ENCODE measurements at places on chromosomes 7 and 10.
A peak's percentile ranks its signal among the peaks of the same experiment; 100 is the strongest.

- peak; percentile 43 for DNase-seq
Observed at GRCh38 chr10:17430647-17431355, 23.6 kb downstream of the ST8SIA6 start.

DNA sequence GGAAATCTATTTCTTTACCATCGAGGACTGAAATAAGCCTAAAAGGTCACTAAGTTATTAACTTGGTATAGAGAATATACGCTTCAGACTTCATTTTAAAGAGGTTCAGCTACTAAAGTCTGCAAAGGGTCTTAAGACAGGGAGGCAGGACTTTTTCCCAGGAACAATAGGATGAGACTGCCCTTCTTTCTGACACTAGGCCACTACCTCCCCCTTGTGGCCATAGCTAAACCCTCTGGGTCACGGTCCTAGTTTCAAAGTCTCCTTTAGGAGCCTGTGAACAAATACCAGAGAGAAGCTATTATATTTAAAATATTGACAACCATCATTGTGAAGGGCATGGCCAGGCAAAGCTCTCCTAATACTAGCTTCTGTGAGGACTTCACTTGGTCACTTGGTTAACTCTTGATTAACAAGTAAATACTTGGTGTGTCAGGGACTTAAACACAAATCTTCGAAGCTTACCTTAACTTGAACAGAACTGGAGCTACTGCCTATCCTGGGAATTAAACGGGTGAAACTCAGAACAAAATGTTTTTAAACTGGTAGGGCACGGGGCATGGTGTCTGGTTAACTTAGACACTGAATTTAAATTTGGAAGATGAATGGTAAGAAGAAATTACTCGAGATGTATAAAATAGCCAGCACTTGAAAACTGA lies 75.6 kb downstream of the CCDC6 start:
- no peak for DNase-seq

DNA sequence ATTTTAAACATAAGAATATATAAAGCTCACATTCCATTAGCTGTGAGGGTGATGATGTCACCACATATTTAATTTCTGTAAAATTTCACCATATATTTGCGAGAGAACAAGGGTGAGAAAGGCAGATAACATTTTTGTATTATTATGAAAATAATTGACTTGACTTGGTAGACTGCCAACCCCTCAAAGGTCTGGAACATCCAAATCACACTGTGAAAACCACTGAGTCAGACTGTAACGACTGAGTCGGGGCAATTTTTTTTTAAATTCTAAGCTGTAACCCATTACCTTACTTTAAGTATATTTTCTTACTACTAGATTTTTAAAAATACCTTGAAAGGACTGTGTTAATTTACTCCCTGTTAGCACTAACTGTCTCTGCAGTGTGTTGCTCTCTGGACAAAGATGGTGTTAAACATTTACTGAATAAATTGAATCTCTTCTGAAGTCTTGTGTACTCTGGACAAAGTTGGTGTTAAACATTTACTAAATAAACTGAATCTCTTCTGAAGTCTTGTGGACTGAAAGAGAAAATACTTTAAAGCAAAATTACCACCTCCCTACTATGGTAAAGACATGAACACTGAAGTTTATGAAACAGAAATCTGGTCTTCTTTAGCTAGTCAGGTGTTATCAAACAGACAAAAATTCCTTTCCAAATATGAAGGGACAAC lies 14.1 kb downstream of the PDZD8 start:
- no peak for DNase-seq

GRCh38 chr7:99143521-99143852 lies 421 bp downstream of the SMURF1 start:
- DNase-seq, result no peak

DNA sequence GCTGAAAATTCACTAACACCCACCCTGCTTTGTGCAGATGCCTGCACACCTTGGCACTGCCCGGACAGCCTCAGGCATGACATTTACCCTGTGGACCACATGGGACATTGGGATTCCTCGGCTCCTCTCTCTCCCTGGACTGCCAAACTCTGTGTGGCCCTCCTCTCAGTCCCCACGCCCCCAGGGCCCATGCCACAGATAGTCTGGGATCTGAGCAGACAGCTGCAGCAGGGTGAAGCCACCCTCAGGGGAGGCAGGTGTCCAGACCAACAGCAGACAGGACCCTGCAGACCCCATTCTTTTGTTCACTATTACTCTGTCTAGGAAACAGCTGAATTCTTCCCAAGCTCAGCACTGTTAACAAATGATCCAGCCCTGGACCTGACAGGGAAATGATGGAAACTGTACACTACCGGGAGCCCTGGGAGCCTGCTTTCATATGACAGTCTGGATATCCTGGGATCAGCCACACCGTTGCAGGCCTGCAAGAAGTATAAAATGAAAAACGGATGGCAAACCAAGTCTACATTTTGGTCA lies 83.4 kb downstream of the VOPP1 start:
- DNase-seq, result no peak

DNA sequence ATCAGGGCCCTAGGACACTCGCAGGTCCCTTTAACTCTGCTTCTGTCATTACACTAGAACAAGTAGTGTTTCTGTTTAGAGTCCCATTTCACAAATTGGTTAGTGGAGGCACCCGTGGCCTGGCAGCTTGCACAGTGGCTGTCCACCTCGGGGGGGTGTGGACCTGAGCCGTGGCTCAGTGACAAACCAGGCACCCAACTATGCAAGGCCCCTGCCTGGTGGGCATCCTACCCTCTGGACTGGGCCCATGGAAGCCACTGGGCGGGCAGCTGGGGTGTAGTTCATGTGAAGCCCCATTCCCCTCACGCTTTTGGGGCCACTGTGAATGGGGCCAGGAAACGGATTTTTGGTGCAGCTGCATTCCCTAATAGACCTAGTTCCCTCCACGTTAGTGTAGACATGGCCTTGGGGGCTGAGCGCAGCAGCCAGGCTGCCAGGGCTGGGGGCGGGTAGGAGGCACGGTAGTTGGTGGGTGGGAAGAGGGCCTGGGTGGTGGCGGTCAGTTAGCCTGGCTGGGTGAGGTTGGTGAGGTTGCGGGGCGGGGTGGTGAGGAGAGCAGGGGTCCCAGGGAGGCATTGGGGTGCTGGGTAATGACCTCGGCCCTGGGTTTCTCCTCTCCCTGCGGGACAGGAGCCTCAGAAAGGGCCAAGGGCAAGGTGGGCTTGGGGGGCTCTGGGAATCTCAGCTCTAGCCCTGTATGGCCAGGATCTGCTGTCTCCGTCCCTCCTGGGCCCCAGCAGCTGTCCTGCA lies 18.7 kb downstream of the ZNF316 start:
- DNase-seq, result no peak

- DNase-seq, result no peak
Observed at GRCh38 chr7:81803267-81803666, 33.4 kb upstream of the HGF start.

- no peak for DNase-seq
Observed at GRCh38 chr7:134942690-134943466, 43.4 kb upstream of the AGBL3 start.

DNA sequence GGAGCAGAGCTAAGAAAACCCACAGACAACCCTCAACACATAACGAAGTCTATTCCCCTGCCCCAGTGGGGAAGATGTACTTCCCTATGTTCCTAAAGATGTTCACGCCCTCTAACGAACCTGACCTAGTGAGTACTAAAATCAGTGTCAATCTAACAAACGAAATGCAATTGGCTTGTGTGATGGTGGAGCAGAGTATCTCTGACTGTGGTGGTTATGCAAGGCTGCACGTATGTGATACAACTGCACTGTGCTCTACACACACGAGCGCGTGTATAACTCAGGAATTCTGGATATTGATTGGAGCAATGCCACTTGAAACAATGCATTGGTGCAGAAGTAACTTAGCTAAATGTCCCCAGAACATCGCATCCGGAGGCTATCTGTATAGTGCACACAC lies 1.3 kb downstream of the ANKRD16 start:
- no peak for DNase-seq

GRCh38 chr7:105016709-105017656 lies 3.0 kb downstream of the KMT2E start:
- no peak for DNase-seq

DNA sequence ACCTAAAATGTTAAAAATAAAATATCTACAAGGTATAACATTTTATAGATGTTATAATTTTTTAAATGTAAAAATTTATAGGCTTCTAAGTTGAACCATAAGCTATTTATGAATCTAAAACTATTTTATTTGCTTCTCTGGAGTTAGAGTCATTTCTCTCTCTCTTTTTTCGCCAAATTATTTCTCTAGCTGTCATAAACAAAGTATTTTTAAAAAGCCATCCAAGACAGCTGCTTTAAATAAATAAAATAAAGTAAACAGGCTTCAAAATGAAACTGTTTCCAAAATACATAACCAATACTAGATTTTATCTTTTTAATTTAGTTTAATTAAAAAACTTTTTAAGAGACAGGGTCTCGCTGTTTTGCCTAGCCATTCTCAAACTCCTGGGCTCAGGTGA lies 12.4 kb upstream of the IL15RA start:
- DNase-seq, result no peak

DNA sequence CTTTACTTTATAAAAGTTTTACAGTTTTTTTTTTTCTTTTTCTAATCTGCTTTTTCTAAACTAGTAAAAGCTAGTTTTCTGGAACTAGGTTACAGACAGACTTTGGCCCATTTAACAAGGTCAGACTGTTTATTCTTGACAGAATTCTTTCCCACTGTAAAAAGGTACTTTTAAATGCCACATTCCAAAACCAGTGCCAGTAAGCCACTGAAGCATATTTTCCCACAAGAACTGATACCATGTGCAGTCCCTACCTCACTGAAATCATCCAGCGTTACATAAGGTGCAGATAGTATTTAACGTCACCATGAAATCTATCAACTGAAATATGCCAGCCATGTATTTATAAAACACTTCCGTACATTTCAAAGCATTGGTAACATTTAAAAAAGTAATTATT lies 121.6 kb downstream of the CDK6 start:
- no peak for DNase-seq

- DNase-seq, result no peak
Observed at GRCh38 chr10:43109671-43110249, 28.5 kb upstream of the CSGALNACT2 start.

DNA sequence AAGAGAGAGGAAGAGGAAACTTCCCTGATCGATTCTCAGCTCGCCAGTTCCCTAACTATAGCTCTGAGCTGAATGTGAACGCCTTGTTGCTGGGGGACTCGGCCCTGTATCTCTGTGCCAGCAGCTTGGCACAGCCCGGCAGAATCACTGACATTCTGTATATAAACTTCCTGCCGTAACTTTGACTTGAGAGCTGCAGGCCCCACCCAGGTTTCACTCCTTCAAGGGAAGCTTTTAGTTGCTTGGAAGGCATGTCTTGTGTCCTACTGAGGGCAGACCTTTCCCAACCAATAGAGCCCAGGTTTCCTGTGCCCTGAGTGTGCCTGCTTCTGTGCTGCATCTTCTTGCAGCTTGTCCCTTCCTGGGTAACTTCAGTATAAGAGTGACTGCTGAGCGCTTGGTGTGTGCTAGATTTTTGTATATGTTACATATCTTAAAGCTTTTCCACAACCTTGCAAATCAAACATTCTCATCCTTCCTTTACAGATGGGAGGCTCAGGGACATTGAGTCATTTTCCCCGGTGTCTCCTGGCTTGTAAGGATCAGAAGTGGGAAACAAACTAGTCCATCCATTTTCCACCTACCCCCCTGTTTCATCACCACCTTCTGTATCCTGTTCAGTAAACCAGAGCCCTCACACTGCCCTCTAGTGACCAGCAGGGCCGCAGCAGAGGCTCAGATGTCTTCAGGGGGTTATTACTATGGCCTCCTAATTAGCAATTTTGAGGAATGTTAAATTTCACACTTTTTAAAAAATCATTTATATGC lies 225.2 kb upstream of the PRSS58 start:
- DNase-seq, result peak; percentile 28

GRCh38 chr10:119462773-119463172 lies 79.7 kb downstream of the RGS10 start:
- no peak for DNase-seq

- no peak for DNase-seq
Observed at GRCh38 chr7:148872188-148872587, 11.9 kb downstream of the EZH2 start.

GRCh38 chr10:16856567-16856966 lies 39.3 kb upstream of the RSU1 start:
- no peak for DNase-seq

GRCh38 chr10:93876381-93876780 lies 17.4 kb upstream of the SLC35G1 start:
- no peak for DNase-seq
